ENCODE measurements at places on chromosomes 16 and 17.
A peak's percentile ranks its signal among the peaks of the same experiment; 100 is the strongest.

GRCh38 chr16:49641250-49641649 is 214.7 kb downstream of the ZNF423 start:
- no peak for DNase-seq

DNA sequence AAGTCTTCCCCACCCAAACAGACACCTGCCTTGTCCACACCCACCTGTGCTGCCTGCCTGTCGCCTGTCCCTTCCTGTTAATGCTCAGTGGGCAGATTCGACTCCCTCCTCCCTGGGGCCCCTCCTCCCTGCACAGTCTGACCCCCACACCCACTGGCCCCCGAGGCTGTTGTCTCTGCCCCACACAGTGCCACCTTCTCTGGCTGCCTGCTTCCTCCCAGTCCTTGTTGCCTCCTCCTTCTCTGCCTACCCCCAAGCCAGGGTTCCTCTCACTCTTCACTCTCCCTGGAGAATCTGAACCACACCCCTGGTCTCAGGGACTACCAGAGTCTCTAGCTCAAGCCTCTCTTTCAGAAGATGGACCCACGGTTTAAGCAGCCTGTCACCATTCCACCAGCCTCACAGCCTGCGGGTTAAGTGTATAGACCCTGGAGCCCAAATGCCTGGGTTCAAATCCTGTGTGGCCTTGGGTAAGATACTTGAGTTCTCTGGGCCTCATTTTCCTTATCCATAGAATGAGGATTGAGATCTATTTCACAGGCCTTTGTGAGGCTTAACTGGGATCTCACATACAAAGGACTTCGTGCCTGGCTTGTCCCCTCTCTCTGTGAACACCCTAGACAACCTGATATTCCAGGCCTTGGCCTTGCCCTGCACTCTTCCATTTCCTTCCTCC is 3.8 kb upstream of the ARHGAP23 start:
- DNase-seq = no peak

DNA sequence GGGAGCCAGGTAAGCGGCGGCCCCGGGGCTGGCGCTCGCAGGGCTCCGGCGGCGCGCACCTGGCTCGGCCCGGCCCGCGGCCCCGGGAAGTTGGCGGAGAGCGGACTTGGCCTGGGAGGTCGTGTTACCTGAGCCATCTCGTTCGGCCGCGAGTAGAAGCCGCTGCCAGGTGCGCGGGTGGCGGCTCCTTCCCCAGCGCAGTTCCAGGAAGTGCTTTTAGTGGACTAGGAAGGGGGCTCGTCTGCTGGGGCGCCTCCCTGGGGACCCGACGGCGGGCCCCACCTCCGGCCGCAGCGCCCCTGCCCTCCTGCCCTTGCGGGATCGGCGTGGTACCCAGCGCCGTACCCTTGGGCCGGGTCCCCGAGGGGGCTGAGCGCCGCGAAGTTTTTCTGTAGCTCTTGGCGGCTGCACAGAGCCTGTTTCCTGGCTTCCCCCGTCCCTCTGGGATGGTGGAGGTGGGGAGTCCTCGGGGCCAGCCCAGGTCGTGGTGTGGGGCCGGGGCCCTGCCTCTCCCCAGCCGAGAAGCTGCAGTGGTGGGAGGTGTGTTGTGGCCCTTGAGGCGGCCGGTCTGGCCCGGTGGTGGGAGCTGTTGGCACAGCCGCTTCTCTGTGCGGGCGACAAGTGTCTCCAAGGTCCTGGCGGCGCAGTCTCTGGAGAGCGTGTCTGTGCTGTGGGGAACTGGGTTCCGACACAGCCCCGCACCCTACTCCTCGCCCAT is 96.9 kb downstream of the RAB11FIP4 start:
- DNase-seq = no peak

- DNase-seq = no peak
Observed at GRCh38 chr16:46717692-46718091, 28.2 kb downstream of the ORC6 start.

GRCh38 chr17:9645851-9646545 is 681 bp downstream of the USP43 start:
- peak; percentile 11 for DNase-seq

GRCh38 chr16:55641430-55642056 is 14.2 kb upstream of the SLC6A2 start:
- DNase-seq = no peak

GRCh38 chr17:39653662-39654331 is 11.4 kb upstream of the TCAP start:
- peak; percentile 67 for DNase-seq

DNA sequence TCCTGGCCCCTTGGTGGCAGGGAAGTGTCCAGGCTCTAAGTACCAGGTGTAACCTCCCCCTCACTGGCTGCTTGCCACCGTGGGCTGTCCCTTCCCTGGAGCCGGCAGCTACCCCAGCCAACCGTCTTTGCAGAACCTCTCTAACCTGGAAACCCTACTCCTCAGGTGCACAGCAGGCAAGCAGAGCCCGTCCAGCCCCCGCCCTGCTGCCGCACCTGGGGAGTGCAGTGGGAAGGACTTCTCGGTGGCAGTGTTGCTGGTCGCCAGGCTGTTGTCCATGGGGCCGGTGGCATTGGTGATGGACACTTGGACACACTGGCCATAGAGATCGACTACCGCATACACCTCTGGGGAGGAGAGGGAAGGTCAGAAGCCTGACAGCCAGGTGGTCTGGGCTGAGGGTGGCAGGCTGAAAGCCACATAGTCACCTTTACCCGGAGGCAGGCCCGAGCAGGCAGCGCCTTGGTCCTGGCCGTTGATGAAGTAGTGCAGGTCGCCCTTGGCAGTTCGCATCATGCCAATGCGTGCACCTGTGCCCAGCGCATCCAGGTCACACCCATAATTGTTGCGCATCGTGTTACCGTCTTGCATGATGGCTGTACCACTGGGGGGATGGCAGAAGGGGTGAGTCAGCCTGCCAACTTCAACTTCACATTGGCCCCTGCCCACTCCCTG is 6.5 kb downstream of the NEURL4 start:
- no peak for DNase-seq

GRCh38 chr16:65373097-65373496 is 251.2 kb upstream of the CDH11 start:
- DNase-seq = no peak

DNA sequence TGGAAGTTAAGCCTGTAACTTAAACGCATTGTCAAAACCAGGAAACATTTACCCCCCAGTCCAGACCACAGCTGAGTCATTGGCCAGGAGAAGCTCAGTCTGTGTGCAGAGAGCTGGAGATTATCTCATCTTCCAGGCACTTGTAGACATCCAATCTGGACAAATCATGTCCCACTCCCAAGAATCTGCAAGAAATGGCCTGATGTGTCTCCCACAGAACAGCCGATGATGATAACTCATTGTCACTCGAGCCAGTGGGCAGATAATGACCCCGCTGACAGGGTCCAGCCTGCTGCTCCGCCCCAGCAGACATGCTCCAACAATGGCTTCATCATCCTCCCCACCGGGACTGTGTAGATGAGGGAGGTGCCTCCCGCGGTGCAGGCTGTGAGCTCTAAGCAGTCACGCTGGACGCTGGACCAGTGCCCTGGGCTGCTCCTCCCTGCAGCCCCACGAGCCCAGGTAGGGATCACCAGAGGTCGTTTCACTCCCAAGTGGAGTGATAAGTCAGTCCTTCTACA is 322.5 kb downstream of the C16orf95 start:
- DNase-seq = no peak

DNA sequence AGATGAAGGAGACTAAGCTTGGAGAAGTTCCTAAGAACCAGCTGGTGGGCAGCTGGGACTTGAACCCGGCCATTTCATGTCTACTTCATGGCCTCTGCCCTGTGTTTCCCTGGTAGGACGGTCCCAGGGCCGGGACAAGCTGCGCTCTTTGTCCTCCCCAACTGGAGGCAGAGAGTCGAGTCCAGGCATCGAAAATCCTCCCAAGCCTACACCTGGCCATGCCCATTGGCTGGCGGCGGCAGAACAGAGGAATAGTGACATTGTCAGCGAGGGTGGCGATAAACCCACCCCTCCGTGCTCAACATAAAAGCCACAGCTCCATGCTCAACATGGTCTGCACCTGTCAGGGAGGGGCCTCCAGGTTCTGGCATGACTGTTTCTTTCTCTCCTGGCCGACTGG is 77.7 kb downstream of the RBFOX3 start:
- DNase-seq = no peak

DNA sequence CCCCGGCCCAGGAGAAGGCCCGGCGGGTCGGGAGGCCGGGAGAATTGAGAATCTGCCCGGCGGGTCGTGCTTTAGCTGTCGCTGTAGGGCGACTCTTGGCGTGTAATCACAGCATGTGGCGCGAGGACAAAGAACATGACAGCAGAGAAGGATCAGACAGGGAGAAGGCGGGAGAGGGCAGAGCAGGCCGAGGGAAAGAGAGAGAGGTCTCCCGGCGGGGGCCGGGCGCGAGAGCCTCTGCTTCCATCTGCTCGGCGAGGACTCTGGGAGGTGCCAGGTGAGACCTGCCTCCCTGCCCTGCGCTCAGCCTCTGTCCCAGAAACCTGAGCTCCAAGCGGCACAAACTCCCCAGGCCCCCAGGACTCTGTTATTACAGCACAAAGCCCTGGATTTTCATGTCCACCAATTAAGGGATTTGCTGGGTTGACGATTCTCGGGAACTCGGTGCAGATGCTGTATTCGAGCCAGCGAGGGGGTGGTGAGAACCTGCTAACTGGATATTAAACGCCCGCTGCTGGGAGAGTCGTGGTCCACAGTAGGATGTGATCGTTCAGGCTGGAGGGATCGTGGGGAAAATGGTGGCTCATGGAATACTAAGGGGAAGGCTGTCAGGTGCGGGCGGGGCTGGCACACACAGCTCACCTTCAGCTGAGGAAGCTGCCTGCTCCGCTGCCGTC is 172.0 kb upstream of the CIBAR2 start:
- DNase-seq = no peak

- no peak for DNase-seq
Observed at GRCh38 chr16:66382966-66383299, 16.4 kb downstream of the CDH5 start.

DNA sequence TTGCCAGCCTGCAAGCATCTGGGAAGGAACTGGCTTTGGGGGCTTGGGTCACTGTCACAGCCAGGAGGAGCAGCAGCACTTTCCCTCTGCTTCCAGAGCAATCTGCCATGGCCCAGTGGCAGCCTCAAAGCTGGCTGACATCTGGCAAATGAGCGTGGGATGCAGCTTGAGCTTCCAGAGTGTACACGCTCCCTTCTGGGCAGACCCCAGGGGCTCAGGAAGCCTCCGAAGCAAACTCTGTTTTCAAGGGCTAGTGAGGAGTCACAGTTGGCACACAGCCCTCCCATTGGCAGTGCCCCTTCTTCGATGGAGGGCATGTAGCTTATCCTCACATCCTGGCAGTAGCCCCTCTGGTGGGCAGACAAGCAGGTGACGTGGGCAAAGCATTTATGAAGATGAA is 249.6 kb downstream of the ENGASE start:
- DNase-seq = no peak

GRCh38 chr17:74430706-74431567 is 951 bp upstream of the GPRC5C start:
- DNase-seq = no peak

- peak; percentile 38 for DNase-seq
Observed at GRCh38 chr16:28202147-28202746, 9.5 kb downstream of the XPO6 start.

DNA sequence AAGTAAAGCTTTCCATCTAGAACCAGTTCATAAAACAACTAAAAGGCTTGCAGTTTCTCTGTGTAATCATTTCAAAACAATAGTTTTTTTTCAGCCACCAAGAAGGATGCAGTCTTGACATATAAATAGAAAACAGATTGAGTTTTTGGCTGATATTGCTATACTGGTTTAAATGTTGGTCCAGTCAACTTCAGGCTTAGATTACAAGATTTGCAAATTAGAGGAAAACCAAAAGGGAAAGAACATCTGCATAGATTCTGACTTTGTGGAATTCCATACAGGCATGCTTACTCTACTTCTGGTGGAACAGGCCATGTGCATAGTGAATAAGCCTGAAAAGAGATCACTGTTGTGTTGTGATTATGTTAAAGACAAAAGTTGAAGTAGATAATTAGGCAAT is 150.3 kb downstream of the BCAS3 start:
- no peak for DNase-seq

GRCh38 chr16:70687102-70687511 is 1.3 kb upstream of the MTSS2 start:
- no peak for DNase-seq

DNA sequence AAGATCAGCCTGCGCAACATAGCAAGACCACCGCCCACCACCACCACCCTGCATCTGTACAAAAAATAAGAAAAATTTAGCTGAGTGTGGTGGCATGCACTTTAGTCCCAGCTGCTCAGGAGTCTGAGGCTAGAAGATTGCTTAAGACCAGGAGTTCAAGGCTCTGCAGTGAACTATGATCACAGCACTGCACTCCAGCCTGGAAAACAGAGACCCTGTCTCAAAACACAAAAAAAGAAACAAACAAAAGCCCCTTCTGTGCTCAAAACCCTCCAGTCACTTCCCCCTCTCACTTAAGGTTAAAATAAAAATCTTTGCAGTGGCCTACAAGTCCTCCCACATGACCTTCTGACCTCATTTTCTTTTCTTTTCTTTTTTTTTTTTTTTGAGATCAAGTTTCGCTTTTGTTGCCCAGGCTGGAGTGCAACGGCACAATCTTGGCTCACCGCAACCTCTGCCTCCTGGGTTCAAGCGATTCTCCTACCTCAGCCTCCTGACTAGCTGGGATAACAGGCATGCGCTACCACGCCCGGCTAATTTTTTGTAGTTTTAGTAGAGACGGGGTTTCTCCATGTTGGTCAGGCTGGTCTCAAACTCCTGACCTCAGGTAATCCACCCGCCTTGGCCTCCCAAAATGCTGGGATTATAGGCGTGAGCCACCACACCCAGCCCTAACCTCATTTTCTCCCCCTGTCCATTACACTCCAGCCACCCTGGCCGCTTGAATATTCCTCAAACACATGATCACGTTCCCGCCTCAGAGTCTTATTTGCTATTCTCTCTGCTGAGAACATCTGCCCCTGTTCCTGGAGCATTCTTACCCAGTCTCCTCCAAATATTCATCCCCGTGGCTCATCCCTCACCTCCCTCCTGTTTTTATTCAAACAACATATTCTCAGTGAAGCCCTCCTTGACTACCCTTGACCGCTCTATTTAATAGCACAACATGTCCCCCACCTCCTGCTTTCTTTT is 126.6 kb upstream of the MED13 start:
- no peak for DNase-seq

- no peak for DNase-seq
Observed at GRCh38 chr17:67105213-67105612, 60.9 kb downstream of the CACNG1 start.

- DNase-seq = no peak
Observed at GRCh38 chr16:88287219-88287618, 95.5 kb upstream of the ZNF469 start.

- no peak for DNase-seq
Observed at GRCh38 chr16:29126616-29127015, 141.8 kb downstream of the LAT start.
